NT2/D1 (cell line): ENCODE measurements at places on chromosomes 5 and 9.

DNA sequence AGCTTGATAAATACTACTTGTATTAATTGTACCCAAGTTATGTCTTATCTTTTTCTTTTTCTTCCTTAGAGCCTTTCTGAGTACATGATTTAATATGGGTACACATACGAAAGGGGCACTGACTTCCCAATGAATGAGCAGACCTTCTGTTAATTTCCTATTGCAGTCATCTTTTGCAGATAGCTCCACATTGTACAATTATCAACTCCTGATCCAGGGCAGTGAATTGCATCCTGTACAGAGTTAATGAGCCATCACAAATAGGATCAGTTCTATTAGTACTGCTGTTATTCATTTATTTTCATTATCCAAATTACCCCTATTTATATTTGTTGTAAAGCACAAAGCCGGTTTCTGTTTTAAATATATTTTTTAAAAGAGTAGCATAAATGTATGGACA lies 105.6 kb downstream of the ADAMTSL1 start:
- DNase-seq, result no peak

GRCh38 chr5:150263801-150264621 lies 25.6 kb downstream of the CAMK2A start:
- no peak for DNase-seq

GRCh38 chr5:80656425-80656824 lies 1.6 kb upstream of the DHFR start:
- no peak for DNase-seq

GRCh38 chr9:5512658-5513452 lies 2.5 kb downstream of the PDCD1LG2 start:
- DNase-seq, result no peak

- no peak for DNase-seq
Observed at GRCh38 chr9:7097785-7098752, 340.3 kb downstream of the KDM4C start.

GRCh38 chr5:68500813-68501212 lies 285.3 kb downstream of the PIK3R1 start:
- no peak for DNase-seq

DNA sequence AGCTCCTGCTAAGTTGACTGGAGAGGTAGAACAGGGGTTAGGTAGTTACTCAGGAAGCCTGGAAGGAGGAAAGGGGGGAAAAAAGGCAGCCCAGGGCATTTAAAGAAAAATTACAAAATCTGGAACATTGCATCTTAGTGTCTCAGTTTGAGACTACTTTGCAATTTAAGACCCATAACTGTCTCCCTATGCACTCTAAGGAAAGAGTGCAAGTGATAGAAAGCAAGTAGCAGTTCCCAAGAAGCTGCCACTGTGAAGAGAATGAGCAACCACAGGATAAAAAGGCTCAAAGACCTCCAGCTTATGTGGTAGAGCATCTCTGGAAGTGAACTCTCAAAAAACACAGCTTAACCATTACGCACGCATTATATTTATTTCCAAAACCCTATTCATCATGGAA lies 141.8 kb downstream of the SLCO4C1 start:
- no peak for DNase-seq

- no peak for DNase-seq
Observed at GRCh38 chr9:121451586-121451985, 48.1 kb downstream of the GGTA1 start.

DNA sequence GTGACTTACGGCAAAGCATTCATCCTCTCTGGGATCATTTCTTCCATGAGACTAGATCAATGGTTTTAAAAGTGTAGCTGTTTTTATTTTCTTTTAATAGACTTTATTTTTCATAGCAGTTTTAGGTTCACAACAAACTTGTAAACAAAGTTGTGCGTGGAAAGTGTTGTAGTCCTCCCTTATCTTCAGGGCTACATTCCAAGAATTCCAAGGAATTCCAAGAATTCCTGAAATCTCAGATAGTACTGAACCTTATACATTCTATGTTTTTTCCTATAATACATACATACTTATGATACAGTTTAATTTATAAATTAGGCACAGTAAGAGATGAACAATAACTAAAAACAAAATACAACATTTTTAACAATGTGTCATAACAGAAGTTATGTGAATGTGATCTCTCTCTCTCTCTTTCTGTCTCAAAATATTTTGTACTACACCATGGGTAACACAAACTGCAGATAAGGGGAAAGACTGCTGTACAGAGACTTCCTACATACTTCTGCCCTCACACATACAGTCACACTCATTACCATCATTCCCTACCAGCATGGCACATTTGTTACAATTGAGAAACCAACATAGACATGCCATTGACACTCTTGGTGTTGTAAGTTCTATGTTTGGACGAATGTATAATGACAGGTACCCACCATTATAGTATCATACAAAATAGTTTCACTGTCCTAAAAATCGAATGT lies 1933.2 kb upstream of the WWC1 start:
- no peak for DNase-seq

GRCh38 chr5:89869346-89869745 lies 540.2 kb downstream of the CETN3 start:
- DNase-seq, result no peak

DNA sequence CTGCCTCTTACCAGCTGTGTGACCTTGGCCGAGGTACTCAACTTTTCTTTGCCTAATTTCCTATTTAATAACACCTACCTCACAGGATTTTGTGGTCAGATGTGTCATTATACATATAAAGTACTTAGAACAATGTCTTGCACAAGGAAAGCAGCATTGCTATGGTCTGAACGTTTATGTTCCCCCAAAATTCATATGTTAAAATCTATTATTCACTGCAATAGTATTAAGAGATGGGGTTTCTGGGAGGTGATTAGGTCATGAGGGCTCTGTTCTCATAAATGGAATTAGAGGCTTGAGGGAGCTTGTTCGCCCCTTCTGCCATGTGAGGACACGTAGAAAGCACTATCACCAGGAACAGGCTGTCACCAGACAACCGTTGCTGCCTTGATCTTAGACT lies 10.9 kb upstream of the RNF145 start:
- DNase-seq, result no peak

GRCh38 chr9:14066831-14067230 lies 247.1 kb downstream of the NFIB start:
- no peak for DNase-seq

DNA sequence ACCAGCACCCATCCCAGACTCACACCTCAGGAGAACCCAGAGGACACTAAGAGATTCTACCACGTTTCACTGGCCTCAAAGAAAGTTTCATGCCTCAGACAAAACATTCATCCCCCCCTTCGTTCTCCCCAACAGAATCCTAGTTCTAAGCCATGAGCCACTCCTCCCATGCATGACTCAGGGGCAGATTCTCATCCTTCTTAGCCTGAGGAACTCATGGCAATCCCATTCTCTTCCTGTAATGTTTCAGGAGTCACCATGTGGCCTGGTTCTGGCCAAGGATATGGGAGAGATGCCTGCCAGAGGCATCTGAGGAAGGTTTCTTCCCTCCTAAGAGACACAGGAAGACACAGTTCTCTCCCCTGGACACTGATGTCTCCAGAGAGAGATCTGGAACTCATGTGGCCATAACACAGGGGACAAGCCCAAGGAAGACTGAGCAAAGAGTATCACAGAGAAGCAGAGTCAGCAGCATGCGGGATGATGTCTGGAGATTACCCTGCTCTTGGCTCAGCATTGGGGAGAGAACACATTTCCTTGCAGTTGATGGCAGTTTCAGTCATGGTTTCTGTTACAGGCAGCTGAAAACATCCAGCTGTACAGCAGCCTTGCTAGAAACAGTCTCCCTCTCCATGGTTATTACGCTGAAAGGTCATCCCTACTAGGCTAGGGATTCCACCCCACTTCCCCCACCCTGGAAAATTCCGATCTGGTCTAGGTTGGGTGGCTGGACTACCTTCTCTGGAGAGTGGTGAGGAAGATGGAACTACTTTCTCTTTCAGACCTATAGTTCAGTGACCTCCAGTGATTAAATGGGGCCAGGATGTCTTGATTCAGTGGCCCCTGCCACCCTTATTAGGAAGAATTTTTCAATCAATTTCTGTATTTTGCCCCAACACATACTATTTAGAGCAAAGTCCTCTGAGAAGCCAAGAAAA lies 115.4 kb downstream of the ZNF608 start:
- no peak for DNase-seq

- DNase-seq, result no peak
Observed at GRCh38 chr5:20556115-20556763, 568.2 kb upstream of the CDH18 start.

DNA sequence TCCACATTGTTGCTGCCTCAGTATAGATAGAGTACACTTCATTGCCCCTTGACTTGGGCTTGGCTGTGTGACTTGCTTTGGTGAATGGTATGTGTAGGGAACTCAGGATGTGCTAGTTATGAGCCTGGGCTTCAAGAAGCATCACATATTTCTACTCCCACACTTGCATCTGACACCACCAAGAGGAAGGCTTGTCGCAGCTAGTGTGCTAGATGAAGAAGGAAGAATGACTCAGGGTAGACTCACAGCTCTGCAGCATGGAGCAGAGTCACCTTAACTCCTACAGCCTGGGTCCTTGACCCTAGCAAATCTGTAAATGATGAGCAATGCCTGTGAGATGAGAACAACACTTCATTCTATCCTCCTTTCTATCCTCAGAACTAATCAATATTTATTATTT lies 261.8 kb downstream of the ASTN2 start:
- DNase-seq, result no peak

DNA sequence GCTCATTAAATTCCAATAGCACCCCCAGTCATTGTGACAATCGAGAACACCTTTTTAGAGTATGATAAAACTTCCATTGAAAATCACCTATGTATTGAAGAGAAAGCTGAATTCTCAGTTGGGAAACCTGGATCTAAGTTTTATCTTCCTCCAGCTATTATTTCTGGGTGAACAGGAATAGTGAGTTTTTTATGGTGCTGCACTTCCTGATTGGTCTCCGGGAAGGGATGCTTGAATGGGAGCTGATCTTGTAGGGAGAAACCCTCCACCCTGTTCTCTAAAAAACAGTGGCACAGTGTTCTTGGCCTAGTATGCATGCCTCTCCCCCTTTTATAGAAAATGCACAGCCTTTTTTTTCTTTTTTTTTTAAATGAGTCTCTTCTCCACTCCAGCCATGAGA lies 112.2 kb downstream of the ACTBL2 start:
- no peak for DNase-seq

DNA sequence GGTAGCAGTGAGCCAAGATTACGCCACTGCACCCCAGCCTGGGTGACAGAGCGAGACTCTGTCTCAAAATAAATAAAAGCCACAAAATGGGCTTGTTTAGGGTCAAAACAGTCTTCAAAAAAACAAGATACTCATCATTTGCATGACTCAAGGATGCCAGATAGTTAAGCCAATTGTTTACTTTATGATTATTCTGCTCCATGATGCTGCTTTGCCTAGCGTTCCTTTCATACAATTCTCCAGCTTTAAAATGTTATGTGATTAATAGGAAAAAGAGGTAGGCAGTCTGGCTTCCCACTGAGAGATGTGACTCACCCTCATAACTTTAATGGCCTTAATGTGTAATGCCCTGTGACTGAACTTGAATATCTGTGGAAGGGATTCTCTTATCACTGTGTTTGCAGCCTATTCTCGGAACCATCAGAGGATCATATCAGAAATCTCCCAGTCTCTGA lies 364.6 kb upstream of the TRPC7 start:
- DNase-seq, result no peak

DNA sequence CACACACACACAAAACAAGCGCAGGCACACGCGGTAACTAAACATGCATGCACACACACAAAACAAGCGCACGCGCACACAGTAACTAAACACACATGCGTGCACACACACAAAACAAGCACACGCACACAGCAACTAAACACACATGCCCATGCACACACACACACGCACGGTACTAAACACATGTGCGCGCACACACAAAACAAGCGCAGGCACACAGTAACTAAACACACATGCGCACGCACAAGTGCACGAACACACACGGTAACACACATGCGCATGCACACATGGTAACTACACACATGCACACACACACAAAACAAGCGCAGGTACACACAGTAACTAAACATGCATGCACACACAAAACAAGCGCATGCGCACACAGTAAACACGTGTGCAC lies 19.9 kb upstream of the SLC6A3 start:
- DNase-seq, result no peak

DNA sequence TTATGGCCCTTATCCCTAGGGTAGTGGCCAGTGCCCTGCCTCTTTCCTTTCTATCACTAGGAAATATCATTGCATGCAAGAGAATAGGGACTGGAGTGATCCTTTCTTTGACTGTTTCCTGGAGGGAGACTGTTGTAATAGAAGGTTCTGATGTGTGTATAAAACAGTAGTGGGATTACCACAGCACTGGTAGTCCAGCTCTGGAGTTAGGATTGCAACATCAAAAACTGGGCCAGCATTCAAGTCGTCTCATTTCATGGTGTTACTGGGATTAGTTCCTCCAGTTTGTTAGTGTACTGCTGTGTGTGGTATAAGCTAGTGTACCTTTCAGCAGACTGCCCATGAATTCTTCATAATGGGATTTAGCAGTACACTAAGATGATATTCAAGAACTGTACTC lies 45.8 kb downstream of the KIAA1958 start:
- no peak for DNase-seq
